BE2C (cell line): ENCODE measurements at places on chromosomes 3 and 15.
A peak's percentile ranks its signal among the peaks of the same experiment; 100 is the strongest.

DNA sequence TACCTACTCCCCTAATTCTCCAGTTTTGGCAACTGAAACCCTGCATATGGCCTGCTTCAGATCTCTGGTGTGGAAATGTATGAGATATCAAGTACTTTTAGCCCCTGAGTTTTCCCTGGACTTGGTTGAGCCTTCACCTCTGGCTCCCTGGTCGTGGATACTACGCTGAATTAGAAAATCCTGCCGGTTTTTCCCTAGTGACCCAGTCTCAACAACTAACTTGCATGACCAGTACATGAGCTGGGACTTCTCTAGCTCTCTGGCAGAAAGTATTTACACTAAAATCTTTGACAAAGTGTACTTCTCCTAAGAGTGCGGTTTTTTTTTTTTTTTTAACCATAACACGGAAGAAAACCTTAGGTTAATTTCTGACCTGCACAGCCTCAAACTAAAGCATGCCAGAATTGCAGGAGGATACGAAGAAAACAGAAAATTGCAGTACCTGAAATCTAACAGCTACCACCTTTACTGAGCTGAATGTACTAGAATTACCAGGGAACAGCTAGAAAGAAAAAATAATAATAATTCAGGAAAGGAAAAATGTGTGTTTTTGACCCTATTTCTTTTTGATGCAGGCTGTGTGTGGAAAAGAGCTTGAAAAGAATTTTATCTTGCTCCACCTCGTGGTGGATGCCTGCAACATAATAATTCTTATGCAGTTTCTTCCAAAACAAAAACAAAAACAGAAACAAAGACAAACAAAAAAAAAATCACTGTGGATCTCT is 165.6 kb downstream of the GMNC start:
- no peak for DNase-seq

GRCh38 chr3:195809796-195810454 is 1.8 kb downstream of the MUC4 start:
- no peak for DNase-seq

GRCh38 chr3:10157031-10157430 is 7.7 kb upstream of the IRAK2 start:
- DNase-seq: peak; percentile 24

DNA sequence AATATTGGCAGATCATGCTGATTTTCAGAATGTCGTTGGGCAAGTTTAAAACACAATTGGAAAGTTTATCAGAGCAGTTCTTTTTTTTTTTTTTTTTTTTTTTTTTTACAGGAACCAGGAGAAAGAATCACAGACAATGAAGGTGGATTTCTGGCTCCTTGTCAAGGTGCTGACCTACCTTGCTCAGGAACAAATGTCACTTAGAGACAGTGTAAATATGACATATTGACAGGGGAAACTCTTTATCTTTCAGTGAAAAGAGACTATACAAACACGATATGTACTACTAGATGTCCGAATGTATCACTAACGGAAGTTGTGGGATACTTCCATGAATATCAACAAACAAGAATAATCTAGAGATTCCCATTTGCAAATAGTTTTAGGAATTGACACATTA is 237.3 kb downstream of the FMN1 start:
- no peak for DNase-seq

GRCh38 chr3:58526515-58526957 is 10.5 kb downstream of the ACOX2 start:
- no peak for DNase-seq

DNA sequence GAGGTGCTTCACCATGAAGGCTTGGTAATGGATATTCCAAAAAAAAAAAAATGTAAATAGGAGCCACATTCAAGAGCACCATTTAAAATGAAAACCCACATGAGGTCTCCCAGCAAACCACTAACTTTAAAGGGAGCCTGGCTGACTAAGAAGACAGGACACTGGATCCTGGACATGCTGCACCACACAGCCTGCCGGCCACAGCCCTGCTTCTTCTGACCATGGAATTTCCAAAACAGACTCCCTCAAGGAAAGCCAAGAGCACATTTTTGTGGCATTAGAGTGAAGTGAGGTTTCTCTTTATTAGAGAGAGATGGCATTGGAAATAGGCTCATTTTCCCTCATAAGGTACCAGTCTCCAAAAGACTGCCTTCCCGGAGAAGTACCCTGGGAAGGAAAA is 113.9 kb downstream of the RORA start:
- DNase-seq: no peak

DNA sequence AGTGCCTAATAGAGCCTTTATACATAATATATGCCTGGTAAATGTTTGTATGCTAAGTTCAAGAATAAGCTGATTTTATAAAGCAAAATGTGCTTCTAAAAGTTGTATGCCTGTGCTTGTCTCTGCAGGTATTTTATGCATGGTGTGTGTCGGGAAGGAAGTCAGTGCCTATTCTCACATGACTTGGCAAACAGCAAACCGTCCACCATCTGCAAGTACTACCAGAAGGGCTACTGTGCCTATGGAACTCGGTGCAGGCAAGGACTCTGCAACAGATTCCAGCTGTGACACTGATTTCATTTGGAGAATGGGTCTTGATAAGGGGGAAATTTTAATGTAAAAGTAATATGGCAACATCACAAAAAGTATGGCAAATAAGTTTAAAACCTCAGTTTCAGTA is 11.9 kb downstream of the MKRN2 start:
- no peak for DNase-seq

GRCh38 chr15:71752604-71753289 is 57.6 kb upstream of the NR2E3 start:
- peak; percentile 47 for DNase-seq

DNA sequence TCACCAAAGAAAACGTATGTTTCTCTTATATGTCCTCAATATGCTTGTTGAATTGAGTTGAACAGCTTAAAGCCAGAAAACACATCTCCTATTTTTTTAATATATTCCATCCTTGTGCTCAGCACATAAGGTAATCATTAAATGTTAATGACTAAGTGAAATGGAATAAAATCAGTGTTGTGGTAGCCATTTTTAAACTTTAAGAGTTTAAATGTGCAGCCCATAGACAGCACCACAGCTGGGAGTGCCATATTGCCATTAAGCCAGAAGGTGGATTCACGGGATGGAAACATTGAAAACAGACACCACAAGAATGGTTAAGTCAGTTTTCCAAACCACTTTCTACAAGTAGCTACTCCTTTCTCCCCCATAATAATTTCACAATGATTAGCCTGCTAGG is 76.8 kb upstream of the C15orf61 start:
- DNase-seq: no peak

DNA sequence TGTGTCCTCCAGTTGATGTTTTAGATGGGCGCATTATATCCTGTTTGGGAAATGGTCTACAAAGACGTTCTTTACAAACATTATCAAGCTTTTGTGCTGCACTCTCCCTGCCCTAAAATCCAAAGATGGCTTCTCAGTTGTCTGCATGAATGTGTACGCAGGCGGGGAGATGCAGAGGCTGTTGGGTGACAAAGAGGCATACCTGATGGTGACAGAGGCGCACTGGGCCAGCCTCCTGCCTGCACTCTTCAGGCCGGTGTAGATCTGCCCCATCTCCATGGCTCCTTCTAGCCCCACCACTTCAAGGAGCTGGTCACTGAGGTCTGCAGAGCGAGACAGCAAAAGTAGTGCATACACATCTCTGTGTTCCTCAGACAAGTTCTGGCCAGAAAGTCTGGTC is 55.8 kb upstream of the ETV5 start:
- DNase-seq: no peak

DNA sequence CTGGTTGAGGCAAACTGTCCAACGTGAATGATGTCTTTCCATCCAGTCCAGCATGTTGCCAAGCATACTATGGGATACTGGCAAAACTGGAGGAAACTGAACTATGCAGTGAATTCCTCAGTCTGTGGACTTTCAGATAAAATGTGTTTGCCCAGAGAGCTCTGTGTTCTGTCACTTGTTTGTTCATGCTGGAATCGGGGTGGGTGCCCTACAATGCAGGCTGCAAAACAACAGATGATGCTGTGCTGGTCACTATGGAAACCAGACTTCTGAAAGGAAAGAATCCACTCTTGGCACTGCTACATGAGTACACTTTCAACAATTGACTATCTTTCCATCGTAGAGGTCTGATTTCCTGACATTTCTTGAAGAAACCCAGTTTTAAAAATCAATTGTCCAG is 272.5 kb upstream of the ARHGEF26 start:
- DNase-seq: no peak

DNA sequence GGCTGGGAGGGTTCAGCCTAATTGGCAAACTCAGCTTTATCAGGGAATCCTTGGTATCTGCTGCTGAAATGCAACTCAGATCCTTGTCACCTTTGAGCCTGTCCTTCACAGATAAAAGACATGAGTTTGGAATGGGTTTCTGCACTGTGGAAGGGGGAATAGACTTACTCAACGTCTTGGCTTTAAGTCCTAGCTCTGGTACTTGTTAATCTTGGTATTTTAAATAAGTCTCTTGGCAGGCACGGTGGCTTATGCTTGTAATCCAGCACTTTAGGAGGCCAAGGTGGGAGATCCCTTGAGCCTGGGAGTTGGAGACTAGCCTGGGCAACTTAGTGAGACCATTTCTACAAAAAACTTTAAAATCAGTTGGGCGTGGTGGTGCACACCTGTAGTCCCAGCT is 55.1 kb upstream of the ATOSA start:
- no peak for DNase-seq

GRCh38 chr15:46343196-46343935 is 708.5 kb downstream of the SQOR start:
- no peak for DNase-seq

DNA sequence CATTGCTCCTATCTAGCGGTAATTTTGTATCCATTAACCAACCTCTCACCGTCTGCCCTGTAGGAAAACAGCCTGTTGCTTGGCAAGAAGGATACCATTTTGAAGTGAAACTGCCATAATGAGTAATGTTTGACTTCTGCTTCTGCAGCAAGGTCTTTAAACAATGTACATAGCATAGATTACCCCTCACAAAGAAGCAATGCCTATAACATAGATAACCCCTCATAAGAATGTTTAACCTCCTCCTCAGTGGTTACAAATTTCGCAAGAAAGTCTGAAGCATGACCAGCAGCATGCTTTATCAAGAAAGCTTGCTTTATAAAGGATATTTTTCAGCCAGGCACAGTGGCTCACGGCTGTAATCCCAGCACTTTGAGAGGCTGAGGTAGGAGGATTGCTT is 61.2 kb upstream of the MFGE8 start:
- DNase-seq: no peak

DNA sequence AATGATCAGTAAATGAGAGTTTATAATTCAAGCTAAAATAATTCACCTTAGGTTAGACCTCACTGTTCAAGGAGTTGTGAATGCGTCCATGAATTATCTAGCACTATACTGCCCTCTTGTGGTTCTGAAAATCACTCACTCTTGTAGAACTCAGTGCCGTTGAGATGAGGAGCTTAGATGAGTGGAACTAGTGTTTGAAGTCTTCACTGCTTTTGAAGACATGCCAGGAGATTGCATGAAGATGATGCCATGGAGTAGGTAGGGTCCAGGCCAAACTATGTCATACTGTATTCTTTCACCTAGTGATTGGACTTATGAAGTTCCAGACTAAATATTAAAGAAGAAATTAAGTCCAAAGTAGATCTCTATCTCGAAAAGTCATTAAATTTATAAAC is 28.8 kb downstream of the LYSMD4 start:
- peak; percentile 45 for DNase-seq

GRCh38 chr3:11643201-11643603 is 513 bp downstream of the VGLL4 start:
- peak; percentile 20 for DNase-seq

GRCh38 chr3:52310861-52311575 is 5.1 kb upstream of the DNAH1 start:
- DNase-seq: no peak

DNA sequence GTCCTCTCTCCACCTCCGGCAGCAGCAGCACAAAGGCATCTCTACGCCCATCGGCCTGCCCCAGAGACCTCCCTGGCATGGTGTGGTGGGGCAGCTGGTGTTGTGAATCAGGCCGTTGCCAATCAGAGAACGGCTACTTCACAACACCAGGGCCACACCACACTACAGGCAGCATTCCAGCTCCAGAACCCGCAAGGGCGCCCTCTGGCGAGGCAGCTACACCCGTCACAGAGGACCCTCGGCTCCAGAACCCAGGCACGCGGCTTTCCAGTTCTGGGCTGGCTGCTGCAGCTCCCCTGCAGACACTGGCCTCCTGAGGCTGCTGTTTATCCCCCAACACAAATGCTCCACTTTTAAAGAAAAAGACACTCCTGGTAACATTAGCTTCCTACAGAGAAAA is 127.5 kb upstream of the TOPAZ1 start:
- DNase-seq: peak; percentile 31

GRCh38 chr15:98878862-98879261 is 128.7 kb downstream of the PGPEP1L start:
- DNase-seq: no peak

DNA sequence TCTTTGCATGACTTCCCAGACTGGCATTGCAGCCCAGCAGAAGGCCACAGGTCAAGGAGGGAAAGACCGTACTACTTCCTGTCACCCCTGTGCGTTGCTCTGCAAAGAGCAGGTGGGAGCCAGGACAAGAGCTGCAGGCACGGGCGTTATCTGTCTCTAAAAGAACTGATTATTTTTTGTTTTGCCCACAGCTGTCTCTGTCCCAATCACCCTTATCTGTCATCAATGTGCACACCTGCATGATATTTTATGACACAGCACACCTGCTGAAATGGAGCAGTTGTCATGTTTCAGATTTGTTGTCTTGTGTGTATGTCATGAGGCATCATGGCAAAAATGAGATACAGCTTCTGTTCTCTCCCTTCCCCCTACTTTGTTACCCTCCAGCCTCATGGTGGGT is 58.8 kb downstream of the SLCO3A1 start:
- peak; percentile 24 for DNase-seq

GRCh38 chr3:76438971-76439370 is 600.9 kb upstream of the ROBO2 start:
- no peak for DNase-seq

DNA sequence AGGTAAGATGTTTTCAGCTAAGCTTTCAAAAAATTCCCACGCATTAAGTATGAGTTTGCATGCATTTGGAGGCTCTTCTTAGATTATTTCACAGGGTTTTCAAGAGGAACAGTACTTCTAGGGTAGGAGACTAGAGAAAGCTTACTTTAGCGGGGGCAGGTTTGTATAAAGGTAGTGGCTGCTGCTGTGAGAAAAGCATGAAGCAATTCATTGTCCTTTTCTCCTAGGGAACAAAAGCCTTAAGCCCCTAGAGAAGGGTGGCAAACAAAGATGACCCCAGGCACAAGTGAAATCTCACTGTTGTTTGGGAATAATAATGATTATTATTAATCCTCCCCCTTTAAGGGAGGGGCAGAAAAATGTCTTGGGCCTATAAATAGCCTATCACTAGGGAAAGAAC is 310.7 kb downstream of the DIPK2A start:
- DNase-seq: no peak

DNA sequence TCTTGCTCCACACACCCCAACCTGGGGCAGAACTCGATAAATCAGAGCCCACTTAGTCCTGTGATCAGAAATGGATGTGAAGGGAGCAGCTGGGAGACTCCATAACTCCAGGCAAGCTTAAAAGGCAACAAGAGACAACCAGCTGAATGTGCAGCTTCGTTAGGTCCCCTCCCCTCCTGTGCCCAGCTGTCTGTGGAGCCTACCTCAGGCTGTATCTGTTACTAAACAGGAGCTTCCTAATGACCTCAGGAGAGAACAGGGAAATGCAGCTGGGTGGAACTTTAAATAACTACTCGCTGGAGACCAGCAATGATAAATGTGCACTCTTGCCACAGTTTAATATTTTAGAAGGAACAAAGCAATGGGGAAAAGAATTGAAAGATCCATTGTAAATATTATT is 25.9 kb downstream of the SLC9A9 start:
- DNase-seq: no peak
